ENCODE measurements at places on chromosomes 4 and X.

GRCh38 chr4:24405341-24405740 lies 179.0 kb downstream of the DHX15 start:
- DNase-seq: no peak

GRCh38 chr4:48197643-48198237 lies 63.7 kb upstream of the TXK start:
- no peak for DNase-seq

- no peak for DNase-seq
Measured at GRCh38 chr4:76504613-76505465, 69.8 kb downstream of the SHROOM3 start.

GRCh38 chr4:127441571-127441970 lies 191.2 kb upstream of the INTU start:
- no peak for DNase-seq

- no peak for DNase-seq
Measured at GRCh38 chrX:46961574-46962283, 49.5 kb downstream of the JADE3 start.

GRCh38 chr4:587671-588350 lies 11.7 kb upstream of the TMEM271 start:
- DNase-seq: no peak
